ENCODE measurements at places on chromosomes 7 and 10. TPM values are rescaled to one million over a fixed set of nuclear protein-coding genes. Genes with fewer than 3 reads are reported as not detected.

ARPC1B gene
- 53.0 TPM for total RNA-seq

LAMTOR4 gene
- total RNA-seq, result 71.1 TPM

TYW1B gene
- total RNA-seq, result 1.00 TPM

SPDYE2 gene
- not detected for total RNA-seq

MUC12 gene
- 0.16 TPM for total RNA-seq

CDC14C gene
- total RNA-seq, result not detected

TECPR1 gene
- 15.7 TPM for total RNA-seq

FAM24B gene
- 2.0 TPM for total RNA-seq

FAS gene
- total RNA-seq, result 12.2 TPM

HKDC1 gene
- total RNA-seq, result 0.04 TPM

PRPS1L1 gene
- not detected for total RNA-seq

SLC18A3 gene
- not detected for total RNA-seq

CALHM3 gene
- total RNA-seq, result not detected
